ENCODE measurements at places on chromosomes 4 and X.
A peak's percentile ranks its signal among the peaks of the same experiment; 100 is the strongest.

DNA sequence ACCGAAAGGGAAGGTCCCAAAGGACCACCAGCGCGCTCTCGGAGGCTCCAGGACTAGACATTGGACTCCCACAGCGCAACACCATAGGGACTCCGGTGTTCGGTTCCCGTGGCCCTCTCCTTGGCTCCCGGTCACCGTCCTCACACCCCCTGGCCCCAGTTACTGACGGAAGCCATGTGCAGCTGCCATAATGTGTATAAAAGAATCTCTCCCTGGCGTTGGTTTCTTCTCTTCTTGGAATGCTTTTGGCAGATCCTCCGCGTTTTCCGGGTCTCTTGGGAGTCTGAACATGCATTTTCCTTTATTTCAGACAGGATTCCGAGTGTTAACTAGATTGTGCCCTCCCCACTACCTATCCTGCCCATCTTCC lies 69.8 kb downstream of the FBXO8 start:
- DNase-seq, result no peak

- DNase-seq, result no peak
These were observed 72.9 kb upstream of the TNIP3 start for GRCh38 chr4:121237069-121237399.

DNA sequence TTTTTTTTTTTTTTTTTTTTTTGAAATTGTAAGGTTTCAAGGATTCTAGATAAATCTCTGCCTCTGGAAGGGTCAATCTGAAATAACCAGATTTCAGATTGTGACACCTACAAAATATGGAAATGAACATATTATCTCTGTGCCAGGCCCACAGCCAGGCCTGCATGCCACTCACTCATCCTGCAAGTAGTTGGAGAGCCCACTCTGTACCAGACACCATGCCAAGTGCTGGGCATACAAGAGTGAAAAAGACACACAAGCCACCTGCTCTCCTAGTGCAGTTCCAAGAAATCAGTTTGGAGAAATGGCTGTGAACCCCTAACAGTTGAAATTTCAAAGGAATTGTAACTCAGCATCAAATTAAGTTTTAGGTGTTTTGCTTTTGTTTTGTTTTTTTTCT lies 145.9 kb upstream of the NOCT start:
- DNase-seq, result no peak

GRCh38 chr4:124717101-124717500 lies 4.6 kb upstream of the ANKRD50 start:
- no peak for DNase-seq

DNA sequence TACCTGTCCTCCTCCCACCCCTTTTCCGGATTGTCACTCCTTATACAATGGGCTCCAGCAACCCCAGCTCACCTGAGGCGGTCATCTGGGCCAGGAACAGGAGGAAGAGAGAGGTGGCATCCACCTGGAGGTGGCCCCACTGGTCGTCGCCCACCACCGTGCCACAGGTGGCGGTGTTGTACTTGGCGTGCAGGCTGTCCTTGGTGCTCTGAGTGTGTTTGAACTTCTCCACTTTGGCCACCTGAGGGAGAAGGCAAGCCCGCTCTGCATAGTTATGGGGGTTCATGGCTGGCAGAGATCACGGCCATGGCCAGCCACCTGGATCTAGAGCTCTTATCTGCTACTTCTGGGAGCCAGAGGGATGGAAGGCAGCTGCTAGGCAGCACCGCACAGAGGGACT lies 32.9 kb downstream of the PHKA2 start:
- DNase-seq, result no peak

DNA sequence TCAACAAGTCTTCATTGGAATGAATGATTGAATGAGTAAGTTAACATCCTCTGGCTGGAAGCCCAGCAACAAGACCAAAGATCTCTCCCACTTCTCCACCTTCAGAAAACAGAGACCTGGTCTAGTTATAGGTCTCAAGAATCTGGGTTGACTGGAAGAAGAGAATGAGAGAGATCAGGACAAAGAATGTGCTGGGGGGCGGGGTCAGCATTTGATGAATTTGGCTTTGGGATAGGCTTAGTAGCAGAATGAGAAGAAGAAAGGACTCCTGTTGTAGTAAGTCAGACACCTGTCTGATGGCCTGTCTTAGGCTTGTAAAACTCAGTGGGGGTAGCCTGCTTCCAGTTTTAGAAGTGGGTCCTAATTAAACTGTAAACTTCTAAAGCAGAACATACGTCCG lies 51.0 kb downstream of the TRIM2 start:
- no peak for DNase-seq

- DNase-seq, result no peak
These were observed 106.5 kb downstream of the EGF start for GRCh38 chr4:110019153-110019552.

- peak; percentile 66 for DNase-seq
These were observed at the start of gene ZNF827 for GRCh38 chr4:145938618-145939440. TSS of gene ZNF827 (minus strand) at chr4:145938823. CDS start at chr4:145938407, 416 bp downstream.

All from stimulated activated CD4-positive, alpha-beta T cell treated with anti-CD3 and anti-CD28 coated beads, Interleukin-2, amount 100 ng/mL, for 24 hours (primary cell).